ENCODE measurements at places on chromosomes 3 and 15.

DNA sequence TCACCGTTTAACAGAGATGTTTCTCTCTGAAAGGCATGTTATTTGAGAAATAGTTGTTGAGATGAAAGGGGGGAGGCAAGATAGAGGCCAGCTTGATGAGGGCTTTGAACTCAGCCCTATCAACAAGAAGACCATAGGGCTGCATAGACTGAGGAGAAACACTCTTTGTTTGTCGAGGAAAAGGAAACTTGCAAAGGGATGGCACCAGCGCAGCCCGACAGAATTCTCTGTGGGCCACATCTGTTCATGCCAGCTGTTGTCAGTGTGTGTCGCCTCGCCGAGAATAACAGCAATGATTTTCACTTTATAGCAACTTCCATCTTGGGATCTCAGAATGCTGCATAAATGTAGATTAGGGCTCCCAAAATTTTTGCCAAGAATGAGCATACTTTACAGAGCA, 478.3 kb upstream of the TPRG1 start:
- DNase-seq: no peak

GRCh38 chr15:67746022-67746421, 79.3 kb upstream of the SKOR1 start:
- no peak for DNase-seq

GRCh38 chr3:142568393-142569017, 10.0 kb downstream of the ATR start:
- no peak for DNase-seq

- no peak for DNase-seq
Measured at GRCh38 chr15:36075333-36075732, 504.1 kb upstream of the CDIN1 start.

- no peak for DNase-seq
Measured at GRCh38 chr15:42375941-42376340, 16.6 kb downstream of the CAPN3 start.

DNA sequence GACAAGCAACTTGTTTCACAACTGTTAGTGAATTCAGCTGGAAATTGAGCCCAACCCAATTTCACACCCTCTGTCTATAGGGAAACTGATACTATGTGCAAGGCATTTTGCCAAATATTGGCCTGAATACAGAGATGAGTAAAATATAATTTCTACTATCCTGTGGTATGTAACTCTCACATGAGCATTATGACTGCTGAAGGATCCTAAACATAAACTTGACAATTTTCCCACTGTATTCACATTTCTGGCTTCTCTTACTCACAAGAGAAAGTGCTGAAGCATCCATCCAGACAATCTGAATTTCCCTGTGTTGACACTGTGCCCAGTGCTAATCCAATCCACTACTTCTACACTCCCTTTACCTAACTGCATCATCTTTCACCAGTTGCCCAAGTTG, 28.4 kb downstream of the SERPINI2 start:
- DNase-seq: no peak

GRCh38 chr3:192916371-192917027, 1.2 kb downstream of the MB21D2 start:
- no peak for DNase-seq

DNA sequence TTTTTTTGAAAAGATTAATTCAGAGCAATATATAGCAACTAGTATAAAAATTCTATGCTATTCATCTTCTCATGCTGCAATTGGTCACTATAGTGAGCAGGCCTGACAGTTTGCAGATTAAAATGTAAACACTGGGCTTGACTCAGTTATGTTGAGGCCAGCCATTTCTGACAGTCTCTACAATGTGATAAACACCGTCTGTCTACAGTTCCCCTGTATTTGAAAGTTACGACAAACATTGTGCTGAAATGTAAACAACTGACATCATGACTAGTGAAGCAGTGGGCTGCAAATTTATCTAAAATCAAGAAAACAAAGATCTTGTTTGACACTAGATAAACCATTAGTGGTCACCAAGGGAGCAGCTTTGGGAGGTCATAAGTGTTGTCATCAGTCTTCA, 197.4 kb downstream of the ISL2 start:
- no peak for DNase-seq

DNA sequence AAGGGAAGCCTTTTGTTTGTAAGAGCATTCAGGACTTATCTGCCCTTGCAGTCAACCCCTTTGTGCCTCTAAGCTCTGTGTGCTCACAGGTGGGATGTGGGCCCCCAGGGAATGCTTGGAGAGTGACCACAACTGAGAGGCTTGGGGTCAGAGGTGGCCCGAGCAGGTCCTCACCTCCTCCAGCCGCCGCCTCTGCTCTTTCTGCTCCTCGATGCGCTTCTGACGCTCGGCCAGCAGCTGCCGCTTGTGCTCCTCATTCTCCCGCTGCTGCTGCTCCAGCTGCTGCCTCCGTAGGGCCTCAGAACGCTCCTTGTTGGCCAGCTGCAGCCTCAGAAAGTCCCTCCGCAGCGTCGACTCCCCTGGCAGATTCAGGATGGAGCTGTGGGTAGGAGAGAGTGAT, 130.8 kb upstream of the SLC2A2 start:
- DNase-seq: no peak

DNA sequence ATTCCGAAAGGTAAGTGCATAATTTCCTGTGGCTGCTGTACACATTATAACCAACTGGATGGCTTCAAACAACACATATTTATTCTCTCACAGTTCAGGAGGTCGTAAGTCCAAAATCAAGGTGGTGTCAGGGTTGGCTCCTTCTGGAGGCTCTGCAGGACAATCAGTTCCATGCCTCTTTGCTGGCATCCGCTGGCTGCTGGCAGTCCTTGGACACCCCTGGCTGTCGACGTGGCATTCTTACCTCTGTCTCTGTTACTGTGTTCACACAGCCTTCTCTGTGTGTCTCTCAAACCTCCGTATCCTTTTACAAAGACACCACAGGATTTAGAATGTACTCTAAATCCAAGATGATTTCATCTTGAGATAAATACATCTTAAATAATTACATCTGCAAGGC, 398.8 kb upstream of the ATP10A start:
- no peak for DNase-seq

DNA sequence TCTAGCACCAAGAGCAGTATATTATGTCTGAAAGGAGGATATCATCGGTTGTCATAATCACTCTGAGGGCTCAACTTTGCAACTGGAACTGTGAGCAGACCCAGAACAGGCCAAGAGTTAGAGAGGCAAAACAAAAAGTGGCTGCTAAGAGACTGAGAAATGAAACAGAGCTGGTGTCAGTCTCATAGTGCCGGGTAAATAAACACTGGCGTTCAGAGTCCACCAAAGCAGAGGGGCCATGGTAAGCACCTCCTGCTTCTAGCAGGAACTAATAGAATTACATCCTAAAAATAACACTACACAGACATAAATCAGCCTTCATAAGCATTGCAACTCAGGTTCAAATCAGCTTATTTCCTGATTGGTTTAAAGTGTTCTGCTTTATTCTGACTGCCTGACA, 10.3 kb upstream of the IL12A start:
- DNase-seq: no peak

GRCh38 chr15:35852818-35853624, 307.1 kb upstream of the DPH6 start:
- DNase-seq: no peak

- no peak for DNase-seq
Measured at GRCh38 chr3:174821477-174821876, 37.7 kb upstream of the NAALADL2 start.

- no peak for DNase-seq
Measured at GRCh38 chr3:8538913-8539312, 37.3 kb downstream of the LMCD1 start.

GRCh38 chr3:17357035-17357710, 385.3 kb downstream of the TBC1D5 start:
- DNase-seq: no peak

DNA sequence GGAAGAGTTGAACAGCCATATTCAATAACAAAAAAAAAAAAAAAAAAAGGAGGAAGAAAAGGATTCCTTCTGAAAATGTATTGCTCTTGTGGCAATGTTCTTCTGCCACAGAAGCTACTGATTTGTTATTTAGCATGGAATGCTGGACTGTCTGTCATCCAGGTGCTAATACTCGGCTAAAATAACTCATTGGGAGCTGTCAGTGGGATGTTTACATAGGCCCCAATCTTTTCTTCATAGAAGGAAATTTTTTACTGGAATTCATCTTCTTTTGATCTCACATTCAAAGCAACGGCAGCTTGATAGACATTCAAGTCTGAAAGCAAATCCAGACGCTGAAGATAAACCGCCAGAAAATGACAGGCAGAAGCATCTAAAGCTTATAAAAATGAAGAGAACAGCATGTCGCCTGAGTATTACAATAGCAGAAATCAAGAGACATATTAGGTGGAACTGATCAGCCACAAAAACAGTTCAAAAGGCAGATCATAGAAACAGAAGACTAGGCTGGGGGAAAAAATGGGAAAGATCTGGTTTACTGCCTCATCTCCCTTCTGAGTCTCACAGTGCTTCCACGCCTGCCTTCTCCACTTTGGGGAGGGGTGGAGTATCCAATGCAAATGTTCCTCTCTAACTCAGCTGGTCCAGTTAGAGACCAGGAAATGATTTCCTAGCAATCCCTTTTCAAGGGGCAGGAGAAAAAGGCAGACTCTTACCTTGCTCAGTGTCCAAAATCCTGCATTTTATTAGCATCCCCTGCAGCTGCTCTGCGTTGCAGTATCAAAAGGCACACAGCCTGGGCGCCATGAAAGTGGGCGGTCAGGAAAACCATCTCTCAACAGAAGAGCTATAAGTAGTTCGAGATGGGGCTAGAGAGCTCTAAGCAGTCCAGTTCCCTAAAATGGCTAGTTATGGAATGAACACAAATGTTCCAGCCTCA, 451.9 kb downstream of the FOXP1 start:
- DNase-seq: no peak

DNA sequence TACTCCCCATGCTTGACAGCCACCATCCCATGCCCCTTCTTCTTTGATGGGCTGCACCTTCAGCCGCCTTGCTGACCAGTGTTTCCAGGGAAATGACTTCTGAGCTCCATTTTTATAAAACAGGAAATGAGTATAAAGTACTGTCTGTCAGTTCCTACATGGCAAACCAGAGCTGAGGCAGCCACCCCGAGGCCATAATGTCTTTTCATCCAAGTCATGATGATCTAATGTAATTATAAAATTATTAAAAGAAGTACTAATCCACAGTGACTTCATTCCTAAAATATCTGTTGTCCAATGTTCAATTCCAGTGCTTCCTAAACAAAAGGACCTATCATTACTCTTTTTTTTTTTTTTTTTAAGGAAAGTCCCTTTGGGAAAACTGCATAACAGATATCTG, 75.2 kb upstream of the HERC1 start:
- DNase-seq: no peak

DNA sequence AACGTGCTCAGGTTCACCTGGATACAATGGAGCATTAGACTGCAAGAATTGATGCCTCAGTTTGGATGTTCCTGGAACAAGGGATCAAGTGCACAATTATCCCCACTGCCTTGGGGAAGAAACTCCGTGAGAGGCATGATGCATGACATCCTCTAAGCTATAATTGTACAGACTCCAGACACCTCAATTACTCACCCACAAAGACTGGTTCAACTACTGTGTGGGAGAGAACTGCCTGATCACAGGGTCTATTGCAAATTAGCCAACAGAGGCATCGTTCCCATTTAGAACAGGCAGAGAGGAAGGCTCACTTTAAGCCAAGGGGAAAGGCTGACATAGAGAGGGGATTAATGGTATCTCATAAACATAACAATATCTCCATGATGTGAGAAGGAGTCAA, 43.5 kb downstream of the ARRDC4 start:
- no peak for DNase-seq

DNA sequence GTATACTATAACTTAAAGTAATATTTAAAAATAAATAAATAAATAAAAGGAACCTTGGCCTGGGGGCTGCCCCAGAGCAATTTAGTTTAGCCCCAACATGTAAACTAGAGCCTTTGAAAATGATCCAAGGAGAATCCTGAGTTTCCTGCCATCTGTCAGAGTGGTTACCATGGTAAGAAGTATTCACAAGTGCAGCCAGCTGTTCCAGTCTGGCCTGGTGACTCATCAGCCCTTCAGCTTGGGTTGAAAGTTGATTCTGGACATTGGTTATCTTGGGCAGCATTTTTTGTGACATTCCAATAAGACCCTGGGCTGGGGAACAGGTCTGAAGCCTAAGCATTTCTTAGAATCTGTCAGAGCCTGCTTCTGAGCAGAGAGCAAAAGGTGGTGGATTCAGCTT, 72.7 kb upstream of the LRTM1 start:
- no peak for DNase-seq

DNA sequence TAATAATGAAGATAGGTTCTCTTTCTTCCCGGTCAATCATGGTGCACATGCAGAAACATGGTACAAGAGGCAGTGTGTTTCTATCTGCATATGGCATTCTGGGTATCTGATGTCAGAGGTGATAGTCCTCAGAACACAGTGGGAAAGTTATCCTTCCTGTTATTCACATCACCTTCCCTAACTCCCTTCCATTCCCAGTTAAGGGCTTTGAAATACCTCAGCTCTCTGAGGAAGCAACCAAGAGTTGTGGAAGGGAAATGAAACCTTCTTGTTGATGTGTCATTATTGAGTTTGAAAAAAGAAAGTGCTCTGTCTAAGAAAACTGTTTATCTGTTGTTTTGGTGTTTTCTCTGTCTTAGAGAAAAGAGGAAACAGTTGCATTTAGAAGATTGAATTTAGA, 21.9 kb upstream of the P2RY13 start:
- no peak for DNase-seq

GRCh38 chr15:101044625-101045235, 125.6 kb downstream of the LRRK1 start:
- peak; percentile 32 for DNase-seq

DNA sequence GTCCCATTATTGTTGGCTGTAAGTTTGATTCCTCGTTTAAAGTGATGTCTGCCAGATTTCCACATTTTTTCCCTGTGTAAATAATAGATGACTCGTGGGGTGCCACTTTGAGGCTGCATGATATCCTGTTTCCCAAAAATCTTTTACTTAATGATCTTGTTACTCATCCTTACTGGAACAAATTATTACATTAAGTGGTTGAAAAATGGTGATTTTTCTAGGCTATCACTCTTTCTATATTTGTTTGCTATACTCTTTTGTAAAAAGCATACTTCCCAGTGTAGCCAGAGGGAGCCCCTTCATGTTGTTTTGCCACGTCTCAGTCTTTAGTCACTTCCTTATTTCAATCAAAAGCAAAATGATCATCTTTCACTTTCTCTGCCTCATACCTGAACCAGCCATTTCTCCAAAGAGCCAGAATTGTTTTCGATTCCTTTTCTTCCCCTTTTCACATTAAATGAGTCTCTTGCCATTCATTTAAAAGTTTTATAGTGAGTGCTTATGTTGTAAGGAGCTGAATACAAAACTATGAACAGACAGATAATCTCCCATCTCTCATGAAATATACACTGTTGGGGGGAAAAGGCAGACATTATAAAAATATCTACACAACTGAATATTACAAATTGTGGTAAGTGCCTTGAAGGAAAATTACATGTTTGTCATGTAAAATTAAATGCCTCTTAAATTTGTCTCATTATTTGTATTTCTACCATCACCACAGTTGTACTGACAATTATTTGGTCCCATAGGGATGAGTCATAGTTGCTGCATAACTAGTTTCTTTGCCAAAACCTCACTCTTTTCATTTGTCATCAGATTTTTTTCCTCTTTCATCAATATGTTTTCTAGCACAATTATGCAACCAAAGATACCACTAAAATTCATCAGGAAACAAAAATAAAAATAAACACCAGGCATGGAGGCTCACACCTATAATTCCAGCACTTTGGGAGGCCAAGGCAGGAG, 41.5 kb downstream of the ADGRG7 start:
- DNase-seq: no peak
